Esophagus muscularis mucosa (tissue), 4 donors: ENCODE measurements at places on chromosomes 7 and 10. TPM values are rescaled to one million over a fixed set of nuclear protein-coding genes. Genes with fewer than 3 reads are reported as not detected.

Gene ALOX5
- total RNA-seq, result 17.6 TPM

Gene FZD8
- 9.9 TPM for total RNA-seq

Gene PLXDC2
- 46.5 TPM for total RNA-seq

GRCh38 chr10:15624401-15625196 lies 95.1 kb downstream of the ITGA8 start:
- no peaks in the 10 kb centered on the region for H3K36me3 ChIP-seq
- no peak for DNase-seq
- peaks cover 25% of the 10 kb centered on the region for H3K4me1 ChIP-seq
- no peaks in the 10 kb centered on the region for H3K27me3 ChIP-seq
- peak overlapping the region; percentile 38 for H3K27ac ChIP-seq

DNA sequence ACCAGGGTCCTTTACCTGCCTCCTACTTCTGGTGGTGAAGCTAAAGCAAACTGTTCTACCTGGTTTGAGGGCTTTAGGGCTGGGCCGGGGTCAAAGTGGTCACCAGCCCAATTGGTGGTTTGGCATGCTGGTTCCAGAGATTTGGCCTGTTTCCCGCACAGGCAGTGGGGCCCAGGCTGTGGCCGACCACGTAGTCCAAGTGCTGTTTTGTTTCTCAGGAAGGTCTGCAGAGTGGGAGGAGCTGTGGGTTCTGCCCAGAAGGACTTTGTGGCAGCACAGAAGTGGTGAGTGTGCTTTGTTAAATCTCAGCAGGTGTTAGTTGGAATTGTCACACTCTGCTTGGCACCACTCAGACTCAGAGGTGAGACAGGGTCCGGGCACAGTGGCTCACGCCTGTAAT lies 85.8 kb downstream of the MKX start:
- no peak overlapping the region for H3K4me3 ChIP-seq
- no peaks in the 10 kb centered on the region for H3K27me3 ChIP-seq
- no peak overlapping the region for H3K27ac ChIP-seq

DNA sequence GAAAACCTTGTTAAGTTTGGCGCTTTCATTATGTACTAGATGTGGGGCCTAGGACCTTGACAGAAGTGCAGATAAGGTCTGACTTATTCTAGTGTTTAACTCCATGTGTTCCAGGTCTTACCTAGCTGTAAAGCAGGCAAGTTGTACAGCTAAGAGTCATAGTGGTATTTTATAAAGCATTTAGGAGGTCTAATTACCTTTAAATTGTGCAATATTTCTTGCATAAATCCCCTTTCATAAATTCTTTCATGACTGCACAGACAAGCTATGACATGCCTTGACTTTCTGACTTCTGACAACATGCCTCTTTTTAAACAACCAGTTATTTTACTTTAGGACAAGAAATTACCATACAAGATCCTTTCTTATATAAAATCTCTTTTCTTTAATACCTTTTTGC lies 151.6 kb upstream of the VSTM2A start:
- no peak overlapping the region for H3K4me3 ChIP-seq
- H3K27ac ChIP-seq, result no peak overlapping the region
- H3K4me1 ChIP-seq, result no peaks in the 10 kb centered on the region
- DNase-seq, result no peak

- H3K4me3 ChIP-seq, result no peak overlapping the region
- peaks cover 15% of the 10 kb centered on the region for H3K4me1 ChIP-seq
- no peaks in the 10 kb centered on the region for H3K27me3 ChIP-seq
- H3K36me3 ChIP-seq, result no peaks in the 10 kb centered on the region
These were observed 94.5 kb downstream of the PDGFA start for GRCh38 chr7:424961-425793.

DNA sequence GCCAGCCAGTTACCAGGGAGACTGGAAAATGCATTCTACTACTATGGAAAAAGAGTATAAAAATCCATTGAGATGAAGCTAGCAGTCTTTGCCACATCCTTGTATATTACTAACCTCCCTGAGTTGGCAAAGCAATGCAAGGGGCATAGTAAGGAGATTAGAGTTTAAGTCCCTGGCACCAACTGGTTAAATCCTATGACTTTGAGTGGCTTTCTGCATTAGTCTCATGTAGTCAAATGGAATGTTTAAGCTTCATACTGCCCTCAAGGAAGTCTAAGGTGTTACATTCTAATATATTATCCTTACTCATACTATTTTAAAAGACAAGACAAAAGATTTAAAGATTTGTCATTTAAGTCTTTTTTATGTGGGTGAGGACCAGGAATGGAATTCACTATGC lies 110.1 kb downstream of the INHBA start:
- no peaks in the 10 kb centered on the region for H3K4me1 ChIP-seq
- no peak overlapping the region for H3K4me3 ChIP-seq
- no peak for DNase-seq
- no peak overlapping the region for H3K27ac ChIP-seq
- no peaks in the 10 kb centered on the region for H3K27me3 ChIP-seq

DNA sequence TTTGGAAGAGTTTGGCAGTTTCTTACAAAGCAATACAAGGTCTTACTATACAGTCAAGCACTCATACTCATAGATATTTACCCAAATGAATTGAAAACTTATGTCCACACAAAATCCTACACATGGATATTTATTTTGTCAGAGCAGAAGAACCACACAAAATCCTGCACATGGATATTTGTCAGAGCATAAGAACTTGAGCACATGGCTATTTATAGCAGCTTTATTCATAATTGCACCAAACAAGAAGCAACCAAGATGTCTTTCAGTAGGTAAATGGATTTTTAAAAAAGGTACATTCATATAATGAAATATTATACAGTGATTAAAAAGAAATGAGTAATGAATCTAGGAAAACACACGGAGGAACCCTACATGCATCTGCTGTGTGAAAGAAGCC lies 115.4 kb downstream of the BTAF1 start:
- H3K36me3 ChIP-seq, result no peaks in the 10 kb centered on the region
- no peak overlapping the region for H3K27ac ChIP-seq
- H3K4me3 ChIP-seq, result no peak overlapping the region
- no peaks in the 10 kb centered on the region for H3K4me1 ChIP-seq
- H3K27me3 ChIP-seq, result no peaks in the 10 kb centered on the region
- no peak for DNase-seq

DNA sequence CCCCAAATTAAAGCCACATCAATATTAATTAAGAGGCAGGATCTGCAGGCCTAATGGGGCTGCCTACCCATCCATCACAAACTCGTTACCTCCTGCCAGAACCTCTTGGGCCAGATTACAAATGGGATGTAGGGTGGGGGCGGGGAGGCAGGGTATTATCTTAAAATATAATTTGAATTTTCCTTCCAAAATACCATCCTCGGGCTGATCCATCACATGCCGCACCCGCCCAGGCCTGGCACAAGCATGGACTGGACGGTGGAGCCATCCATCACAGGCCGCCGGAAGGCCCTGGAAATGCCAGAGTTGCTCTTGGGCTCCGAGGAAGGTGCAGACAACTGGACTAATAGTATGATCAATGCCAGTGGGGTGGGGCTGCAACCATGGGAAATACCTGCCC lies 212.8 kb downstream of the GRID1 start:
- H3K36me3 ChIP-seq, result no peaks in the 10 kb centered on the region
- no peak for DNase-seq
- H3K27me3 ChIP-seq, result no peaks in the 10 kb centered on the region
- no peaks in the 10 kb centered on the region for H3K4me1 ChIP-seq
- no peak overlapping the region for H3K27ac ChIP-seq

DNA sequence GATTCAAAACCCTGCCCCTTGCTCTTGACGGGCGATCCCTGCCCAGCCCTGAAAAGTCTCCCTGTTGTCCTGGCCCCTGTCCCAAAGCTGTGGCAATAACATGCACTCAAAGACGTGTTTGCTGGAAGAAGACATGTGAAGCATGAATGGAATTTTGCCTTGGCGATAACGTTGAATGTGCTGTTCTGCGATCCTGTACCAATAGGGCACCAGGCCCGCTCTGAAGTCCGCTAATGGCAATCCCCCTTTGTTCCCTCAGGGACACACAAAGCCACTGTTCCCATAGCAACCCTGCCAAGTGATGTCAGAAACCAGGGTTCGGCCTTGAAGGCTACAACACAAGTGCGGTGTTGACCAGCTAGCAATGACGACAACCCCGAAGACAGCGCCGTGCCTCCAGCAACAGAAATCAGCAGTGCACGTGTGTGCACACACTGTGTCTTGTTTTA lies 284.6 kb downstream of the KLF6 start:
- H3K36me3 ChIP-seq, result no peaks in the 10 kb centered on the region
- peaks cover 11% of the 10 kb centered on the region for H3K4me1 ChIP-seq
- no peak for DNase-seq
- H3K27ac ChIP-seq, result peak overlapping the region; percentile 58
